Activated T-helper 2 cell treated with anti-CD3 and anti-CD28 coated beads, Interferon-gamma antibody, Interleukin-2, Interleukin-4, amounts not matched to agents 10 μg/mL and 5 μg/mL and 100 μg/mL, durations not matched to agents 14 hours and 24 hours and 36 hours (primary cell): ENCODE measurements at places on chromosomes 11 and 22. TPM values are rescaled to one million over a fixed set of nuclear protein-coding genes. Genes with fewer than 3 reads are reported as not detected.

The PKNOX2 gene
- total RNA-seq: not detected in 2 replicates

The STARD10 gene
- total RNA-seq: 10.7 and 16.0 TPM in 2 replicates

The OR8K3 gene
- not detected in 2 replicates for total RNA-seq

The PHLDA2 gene
- 34.5 and 34.7 TPM in 2 replicates for total RNA-seq

The ELMOD1 gene
- not detected in 2 replicates for total RNA-seq

The AQP11 gene
- total RNA-seq: 0.52 and 0.97 TPM in 2 replicates

The GDPD4 gene
- total RNA-seq: not detected in 2 replicates

The AIFM3 gene
- 0.23 and 0.30 TPM in 2 replicates for total RNA-seq

The KCNJ5 gene
- not detected in 2 replicates for total RNA-seq

The KRTAP5-9 gene
- not detected in 2 replicates for total RNA-seq

GRCh38 chr22:19757985-19758895 lies 2.3 kb upstream of the TBX1 start:
- H3K27ac ChIP-seq: no peak overlapping the region
- peaks cover 19% of the 10 kb centered on the region for H3K4me1 ChIP-seq
- no peak for DNase-seq
- no peak overlapping the region for H3K4me3 ChIP-seq
- peaks cover 63% of the 10 kb centered on the region for H3K27me3 ChIP-seq

GRCh38 chr22:49735411-49735900 lies 92.2 kb downstream of the BRD1 start:
- H3K4me1 ChIP-seq: peaks cover 2% of the 10 kb centered on the region
- H3K36me3 ChIP-seq: no peaks in the 10 kb centered on the region
- no peak for DNase-seq
- H3K4me3 ChIP-seq: no peak overlapping the region
- no peak overlapping the region for H3K27ac ChIP-seq
- peaks cover 5% of the 10 kb centered on the region for H3K27me3 ChIP-seq

DNA sequence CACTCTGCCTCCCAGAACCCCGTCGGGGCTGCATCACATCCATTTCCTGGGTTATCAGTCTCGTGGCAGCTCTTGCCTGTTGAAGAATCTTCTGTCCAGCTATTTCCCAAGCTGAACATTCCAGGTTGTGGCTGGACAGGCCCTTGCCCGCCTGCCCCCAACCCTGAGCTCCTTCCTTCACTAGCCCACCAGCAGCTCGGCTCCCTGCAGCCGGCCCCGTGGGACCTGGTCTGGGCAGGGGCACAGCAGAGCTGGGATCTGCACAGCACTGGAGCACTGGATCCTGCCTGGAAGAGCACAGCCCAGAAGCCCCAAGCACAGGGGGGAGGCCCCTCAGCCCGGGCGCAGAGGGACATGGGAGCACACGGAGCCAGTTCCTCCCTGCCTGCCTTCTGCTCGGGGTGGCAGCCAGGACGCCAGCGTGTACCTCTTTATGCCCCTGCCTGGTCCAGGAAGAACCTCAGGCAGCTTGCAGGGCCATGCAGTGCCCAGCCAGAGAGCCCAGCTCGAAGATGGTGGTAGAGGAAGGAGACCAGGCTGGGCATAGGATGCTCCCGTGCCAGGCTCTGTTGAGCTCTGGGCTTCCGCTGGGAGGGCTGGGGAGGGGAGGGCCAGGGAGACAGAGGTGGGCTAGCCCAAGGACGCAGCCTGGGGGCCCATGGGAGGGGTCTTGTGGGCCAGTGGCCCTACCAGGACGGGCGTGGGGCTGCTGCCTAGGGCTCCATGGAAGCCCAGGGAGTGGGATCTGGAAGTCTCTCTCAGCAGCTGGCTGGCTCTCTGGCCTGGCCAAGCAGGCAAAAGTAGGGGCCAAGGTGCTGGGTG lies 16.6 kb upstream of the GNB1L start:
- H3K27ac ChIP-seq: no peak overlapping the region
- no peaks in the 10 kb centered on the region for H3K27me3 ChIP-seq
- no peak overlapping the region for H3K4me3 ChIP-seq
- peaks cover 3% of the 10 kb centered on the region for H3K4me1 ChIP-seq
- no peaks in the 10 kb centered on the region for H3K36me3 ChIP-seq

DNA sequence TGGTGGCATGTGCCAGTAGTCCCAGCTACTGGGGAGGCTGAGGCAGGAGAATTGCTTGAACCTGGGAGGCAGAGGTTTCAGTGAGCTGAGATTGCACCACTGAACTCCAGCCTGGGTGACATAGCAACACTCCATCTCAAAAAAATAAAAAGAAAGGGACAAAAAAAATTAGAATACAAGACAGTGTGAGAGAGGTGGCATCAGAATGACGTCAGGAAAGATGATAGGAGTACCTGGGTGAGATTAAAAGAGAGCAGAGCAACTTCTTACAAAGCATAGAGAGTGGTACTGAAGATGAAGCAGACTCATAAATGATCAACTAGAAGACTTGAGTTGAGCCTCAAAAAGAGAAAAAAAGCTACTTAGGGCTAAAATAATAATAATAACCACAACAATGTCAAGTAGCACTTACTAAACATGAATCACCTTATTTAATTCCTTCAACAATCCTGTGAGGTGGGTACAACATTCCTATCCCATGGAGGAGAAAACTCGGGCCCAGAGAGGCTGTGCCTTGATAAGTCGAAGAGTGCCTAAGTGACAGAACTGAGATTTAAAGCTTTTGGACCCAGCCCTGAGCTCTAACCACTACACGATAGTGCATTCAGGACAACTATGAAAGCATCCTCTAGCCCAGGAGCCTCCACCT lies 5.2 kb upstream of the SLN start:
- H3K4me3 ChIP-seq: no peak overlapping the region
- H3K27me3 ChIP-seq: peaks cover 7% of the 10 kb centered on the region
- H3K4me1 ChIP-seq: no peaks in the 10 kb centered on the region
- H3K27ac ChIP-seq: no peak overlapping the region
- H3K36me3 ChIP-seq: no peaks in the 10 kb centered on the region

GRCh38 chr11:113574171-113574570 lies 99.0 kb upstream of the DRD2 start:
- peaks cover 35% of the 10 kb centered on the region for H3K4me1 ChIP-seq
- H3K27ac ChIP-seq: no peak overlapping the region
- no peak overlapping the region for H3K4me3 ChIP-seq

DNA sequence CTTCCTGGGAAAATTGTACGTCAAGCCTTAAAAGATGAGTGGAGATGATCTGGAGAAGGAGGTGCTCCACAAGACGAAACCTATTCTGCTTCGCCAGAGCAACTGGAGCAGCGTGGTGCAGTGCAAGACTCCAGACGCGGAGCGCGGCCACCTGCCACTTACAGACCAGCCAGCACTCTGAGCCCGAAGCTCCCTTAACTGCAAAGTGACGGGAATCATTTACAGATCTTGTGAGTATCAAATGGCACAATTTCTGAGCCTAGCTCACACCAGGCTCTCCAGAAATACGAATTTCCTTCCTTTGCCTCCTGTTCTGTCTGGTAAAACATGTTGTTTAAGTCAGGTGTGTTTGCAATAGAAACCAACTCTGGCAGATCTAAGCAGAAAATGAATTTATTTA lies 369.3 kb downstream of the CADM1 start:
- H3K27me3 ChIP-seq: no peaks in the 10 kb centered on the region
- no peaks in the 10 kb centered on the region for H3K36me3 ChIP-seq
- no peak overlapping the region for H3K27ac ChIP-seq
- no peak overlapping the region for H3K4me3 ChIP-seq

DNA sequence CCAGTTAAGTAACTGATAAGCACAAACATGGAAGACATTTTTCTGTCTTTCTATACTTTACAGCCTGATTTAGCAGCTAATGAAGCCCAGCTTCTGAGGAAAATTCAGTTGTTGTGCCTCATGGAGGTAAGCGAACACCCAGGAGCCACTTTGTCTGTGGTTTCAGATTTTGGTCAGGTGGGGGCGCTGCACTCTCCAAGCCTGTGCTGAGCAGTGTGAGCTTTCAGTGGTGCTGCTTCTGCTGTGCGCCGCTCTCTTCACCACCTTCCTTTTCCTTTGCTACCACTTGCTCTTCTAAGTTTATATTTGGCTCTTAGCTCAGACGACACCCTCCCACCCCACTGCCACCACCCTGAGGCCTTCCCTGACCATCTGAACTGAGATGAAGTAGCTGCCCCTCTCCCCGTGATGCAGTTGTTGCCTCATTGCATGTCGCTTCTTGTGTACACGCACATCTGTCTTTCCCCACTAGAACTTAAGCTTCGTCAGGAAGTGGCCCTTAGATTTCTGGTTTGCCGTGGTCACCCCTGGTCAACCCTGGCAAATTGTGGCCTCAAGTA lies 14.0 kb downstream of the PSMD13 start:
- peak; percentile 70 for DNase-seq
- no peak overlapping the region for H3K27ac ChIP-seq
- H3K27me3 ChIP-seq: no peaks in the 10 kb centered on the region
- H3K4me3 ChIP-seq: no peak overlapping the region
